ENCODE measurements at places on chromosomes 5 and 9. TPM values are rescaled to one million over a fixed set of nuclear protein-coding genes. Genes with fewer than 3 reads are reported as not detected.

Gene TARS1
- 256 TPM for total RNA-seq

Gene CDH9
- 0.21 TPM for total RNA-seq

Gene PAPPA
- 0.34 TPM for total RNA-seq

Gene ACOT12
- not detected for total RNA-seq

Gene HMMR
- total RNA-seq = 78.5 TPM

Gene AGXT2
- not detected for total RNA-seq

Gene GPR150
- 0.13 TPM for total RNA-seq

Gene PCDHB15
- 8.7 TPM for total RNA-seq

Gene NTNG2
- 3.1 TPM for total RNA-seq

Gene MLLT3
- 10.0 TPM for total RNA-seq

Gene NUP188
- 73.5 TPM for total RNA-seq

Gene HK3
- 0.18 TPM for total RNA-seq

Gene PCDHGA12
- total RNA-seq = 2.1 TPM

Gene OXCT1
- 20.9 TPM for total RNA-seq

Gene TGFBI
- total RNA-seq = 7.8 TPM

Gene CERCAM
- 15.2 TPM for total RNA-seq

GRCh38 chr9:73782166-73782565 is 630.5 kb downstream of the ANXA1 start:
- DNase-seq = no peak

- DNase-seq = no peak
Observed at GRCh38 chr9:110900456-110900855, 137.8 kb downstream of the LPAR1 start.

DNA sequence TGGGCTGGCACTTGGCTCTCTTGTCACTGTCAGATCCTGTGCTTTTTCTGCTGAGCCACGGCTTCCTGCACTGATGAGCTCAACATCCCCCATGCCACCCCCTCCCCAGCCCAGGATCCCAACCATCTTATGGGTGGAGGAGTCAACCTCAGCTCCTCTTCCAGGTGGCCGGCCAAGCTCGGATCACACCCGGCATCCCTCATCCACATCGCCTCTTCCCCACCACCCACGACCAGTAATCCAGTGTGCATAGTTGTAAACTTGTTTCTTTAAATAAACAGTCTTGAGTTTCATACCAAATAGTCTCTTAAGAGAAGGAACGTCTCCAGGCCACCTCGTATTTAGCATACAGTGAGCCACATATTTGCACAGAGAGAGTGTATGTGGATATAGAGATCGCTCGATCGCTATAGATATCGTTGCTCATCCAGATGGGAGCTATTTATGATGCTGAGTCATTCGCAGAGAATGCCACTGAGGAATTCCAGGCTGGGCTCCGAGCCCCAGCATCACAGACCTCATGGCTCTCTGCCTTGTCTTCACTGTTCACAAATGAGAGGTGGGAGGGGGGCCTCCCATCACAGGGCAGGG is 61.8 kb upstream of the CPLX2 start:
- no peak for DNase-seq

GRCh38 chr9:88013035-88013434 is 38.7 kb upstream of the CDK20 start:
- no peak for DNase-seq

- no peak for DNase-seq
Observed at GRCh38 chr5:154258531-154259217, 68.1 kb downstream of the GALNT10 start.

DNA sequence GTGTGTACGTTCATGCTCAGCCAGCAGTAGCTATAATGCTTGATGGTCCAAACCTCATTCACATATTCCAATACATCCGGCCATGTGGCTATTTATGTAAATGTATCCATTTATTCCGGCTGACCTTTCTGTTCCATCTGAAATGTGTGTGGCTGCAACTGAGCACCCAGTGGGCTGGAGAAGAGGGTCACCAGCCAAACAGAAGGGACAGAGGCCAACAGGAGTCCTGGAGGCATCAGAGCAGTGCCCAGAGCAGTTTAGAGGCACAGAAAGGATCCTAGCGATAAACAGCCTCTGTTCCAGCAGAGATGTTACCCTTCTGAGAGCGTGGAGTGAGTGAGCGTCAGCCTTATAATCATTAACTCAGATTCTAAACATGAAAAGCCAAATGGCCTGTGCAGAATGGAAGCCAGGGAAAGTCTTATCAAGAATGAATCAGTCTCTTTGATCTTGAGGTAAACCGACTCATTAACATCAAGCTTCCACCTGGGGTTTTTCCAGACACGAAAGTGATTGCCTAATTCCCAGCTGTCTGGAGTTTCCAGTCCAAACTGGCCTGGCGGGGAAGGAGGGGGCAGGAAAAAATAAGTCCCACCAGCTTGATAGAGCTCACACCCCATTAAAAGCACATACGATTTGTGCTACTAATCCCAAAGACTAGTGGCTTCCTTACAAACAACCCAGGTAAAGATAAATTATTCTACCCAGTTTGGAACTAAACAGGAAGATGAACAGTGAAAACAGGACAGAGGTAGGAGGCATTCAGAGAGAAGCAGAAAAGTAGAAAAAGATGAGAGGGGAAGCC is 55.7 kb downstream of the SUSD1 start:
- no peak for DNase-seq

GRCh38 chr9:114114364-114114763 is 15.3 kb upstream of the KIF12 start:
- no peak for DNase-seq

GRCh38 chr5:67211926-67212325 is 15.3 kb upstream of the CD180 start:
- no peak for DNase-seq

DNA sequence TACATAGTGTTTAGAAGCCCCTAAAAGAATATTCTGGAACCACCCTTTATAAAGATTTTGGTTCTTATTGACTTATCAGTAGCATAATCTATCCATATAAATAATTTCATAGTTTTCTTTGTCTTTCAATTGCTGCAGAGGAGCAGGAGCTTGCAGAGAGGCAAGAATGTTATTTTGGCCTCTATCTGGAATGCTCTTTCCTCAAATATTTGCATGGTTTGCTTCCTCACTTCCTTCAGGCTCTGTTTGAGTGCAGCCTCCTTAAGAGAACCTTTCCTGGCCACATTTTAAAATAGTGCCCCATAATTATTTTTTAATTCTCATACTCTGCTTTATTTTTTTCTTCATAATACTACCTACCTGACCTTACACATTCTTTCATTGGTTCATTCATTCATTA is 1.5 kb downstream of the C5 start:
- no peak for DNase-seq

DNA sequence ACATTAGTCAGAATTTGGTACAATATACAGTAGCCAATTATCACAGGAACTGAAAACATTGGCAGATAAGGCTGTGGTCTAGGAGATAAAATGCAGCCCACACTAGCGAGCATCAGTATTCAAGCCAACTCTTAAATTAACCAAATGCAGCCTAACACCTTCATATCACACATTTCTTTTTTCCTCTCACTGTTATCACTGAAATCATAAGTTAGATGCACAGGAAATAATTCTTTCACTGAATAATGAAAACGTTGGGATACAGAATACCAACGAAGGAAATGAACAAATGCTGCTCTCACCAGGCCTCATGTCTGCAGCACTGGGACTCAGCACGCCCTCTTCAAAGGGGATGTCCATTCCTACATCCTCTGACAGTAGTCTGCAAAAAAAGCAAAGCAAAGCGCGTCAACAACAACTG is 109.1 kb upstream of the PCA3 start:
- DNase-seq = no peak

DNA sequence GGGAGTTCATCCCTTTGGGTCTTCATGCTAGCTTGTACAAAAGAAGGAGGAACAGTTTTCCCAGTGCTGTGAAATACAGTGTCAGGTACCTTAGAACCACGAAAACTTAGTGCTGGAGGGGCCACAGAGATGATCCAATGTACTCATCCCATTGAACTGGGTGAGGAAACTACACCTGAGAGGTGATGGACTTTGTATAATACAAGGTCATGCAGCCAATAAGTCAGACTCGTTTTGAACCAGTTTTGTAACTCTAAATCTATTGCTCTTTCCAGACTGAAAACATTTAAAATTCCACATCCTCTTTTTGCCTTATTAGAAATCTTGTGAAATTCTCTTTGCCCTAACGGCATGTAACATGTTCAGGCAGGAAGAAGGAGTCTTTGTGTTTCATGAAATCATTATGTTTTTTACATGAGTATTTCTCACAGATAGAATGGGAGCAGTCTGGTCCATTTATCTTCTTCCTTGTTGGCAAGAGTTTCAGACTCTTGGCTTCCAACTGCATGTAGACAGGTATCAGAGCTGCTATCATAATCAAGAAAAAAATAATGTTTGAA is 146.8 kb upstream of the FBXL7 start:
- no peak for DNase-seq

GRCh38 chr5:133478199-133478985 is 133.9 kb downstream of the FSTL4 start:
- DNase-seq = no peak

DNA sequence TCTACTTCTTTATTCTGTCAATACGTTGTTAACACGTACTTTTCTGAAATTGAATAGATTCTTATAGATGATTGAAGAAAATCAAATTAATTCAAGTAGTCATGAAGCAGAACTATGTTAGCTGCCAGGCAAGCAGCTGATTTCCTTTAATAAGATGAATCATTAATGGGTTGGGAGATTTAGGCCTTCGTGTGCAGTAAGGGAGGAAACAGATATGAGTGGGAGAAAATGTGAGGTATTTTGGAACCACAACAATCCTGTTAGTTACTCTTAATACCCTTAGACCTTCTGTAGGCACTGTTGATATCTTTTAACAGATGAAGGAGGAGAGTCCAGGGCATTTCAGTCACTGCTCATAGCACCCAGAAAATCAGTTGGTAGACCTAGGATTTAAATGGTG is 121.0 kb downstream of the AOPEP start:
- no peak for DNase-seq

DNA sequence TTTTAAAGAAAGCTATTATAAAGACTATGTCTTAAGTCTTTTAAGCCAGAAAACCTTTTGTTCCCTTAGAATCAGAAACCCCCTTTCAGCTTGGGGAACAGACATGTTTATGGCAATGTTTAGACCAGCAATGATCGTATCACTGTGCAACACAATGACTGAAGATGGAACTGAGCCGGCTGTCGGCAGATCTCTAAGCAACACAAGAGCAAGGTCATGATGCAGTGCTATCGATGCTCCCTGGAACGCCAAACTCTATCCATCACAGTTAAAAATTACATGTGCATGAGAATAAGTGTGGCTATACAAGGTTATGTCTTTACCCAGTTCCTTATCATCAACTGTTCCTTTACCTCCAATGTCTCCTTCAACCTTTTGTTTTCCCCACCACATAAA is 1.8 kb upstream of the RNF44 start:
- DNase-seq = no peak

DNA sequence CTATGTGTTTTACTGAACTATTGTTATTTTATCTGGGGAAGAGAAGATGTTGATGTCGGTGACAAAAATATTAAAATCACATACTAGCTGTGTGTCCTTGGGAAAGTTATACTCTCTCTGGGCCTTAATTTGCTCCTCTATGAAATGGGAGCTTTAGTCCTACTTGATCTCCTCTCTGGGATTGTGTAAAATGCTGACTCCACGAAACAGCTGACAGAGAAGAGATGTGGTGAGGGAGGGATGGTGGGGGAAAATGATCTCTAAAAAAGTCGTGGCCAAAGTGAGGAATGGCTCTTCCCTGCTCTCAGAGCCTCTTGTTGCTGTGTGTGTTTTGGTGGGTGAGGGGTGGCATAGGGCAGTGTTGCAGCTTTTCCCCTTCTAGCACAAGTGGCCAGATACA is 173.7 kb downstream of the MELK start:
- no peak for DNase-seq

DNA sequence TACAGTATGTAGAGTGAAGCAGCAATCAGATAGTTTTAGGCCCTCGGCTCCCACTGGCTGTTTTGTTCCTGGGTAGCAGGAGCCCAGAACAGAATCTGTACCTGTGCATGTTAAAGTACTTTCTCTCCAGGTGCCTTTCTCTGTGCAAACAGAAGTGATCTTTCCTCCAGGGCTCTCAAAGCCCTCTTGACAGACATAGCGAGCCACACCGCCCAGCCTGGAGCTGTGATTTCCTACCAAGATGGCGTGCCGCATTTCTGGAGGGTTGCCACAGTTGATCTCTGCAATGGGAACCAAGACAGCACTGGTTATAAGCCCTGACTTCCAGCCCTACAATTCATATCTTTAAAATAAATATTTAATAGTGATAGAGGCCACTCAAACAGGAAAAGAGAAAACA is 50.9 kb downstream of the SUSD1 start:
- DNase-seq = no peak

DNA sequence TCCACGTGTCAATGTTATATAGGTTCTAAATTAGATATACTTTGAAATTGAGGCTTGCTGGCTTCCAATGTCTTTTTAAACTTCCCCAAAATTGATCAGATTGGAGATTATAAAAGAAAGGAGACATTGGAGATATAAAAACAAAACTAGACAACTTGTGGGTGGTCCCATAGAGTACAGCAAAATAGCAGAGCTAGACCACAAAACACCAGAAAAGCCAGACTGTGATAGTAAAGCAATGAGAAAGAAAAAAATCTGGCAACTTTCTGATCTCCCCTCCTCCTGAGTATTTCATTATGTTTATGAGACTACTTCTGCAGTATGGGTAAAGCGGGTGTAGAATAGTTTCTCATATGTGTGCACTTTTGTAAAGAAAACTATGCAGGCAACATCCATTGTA is 713.8 kb upstream of the MEF2C start:
- no peak for DNase-seq

- DNase-seq = no peak
Observed at GRCh38 chr5:112793201-112793600, 55.5 kb downstream of the APC start.

DNA sequence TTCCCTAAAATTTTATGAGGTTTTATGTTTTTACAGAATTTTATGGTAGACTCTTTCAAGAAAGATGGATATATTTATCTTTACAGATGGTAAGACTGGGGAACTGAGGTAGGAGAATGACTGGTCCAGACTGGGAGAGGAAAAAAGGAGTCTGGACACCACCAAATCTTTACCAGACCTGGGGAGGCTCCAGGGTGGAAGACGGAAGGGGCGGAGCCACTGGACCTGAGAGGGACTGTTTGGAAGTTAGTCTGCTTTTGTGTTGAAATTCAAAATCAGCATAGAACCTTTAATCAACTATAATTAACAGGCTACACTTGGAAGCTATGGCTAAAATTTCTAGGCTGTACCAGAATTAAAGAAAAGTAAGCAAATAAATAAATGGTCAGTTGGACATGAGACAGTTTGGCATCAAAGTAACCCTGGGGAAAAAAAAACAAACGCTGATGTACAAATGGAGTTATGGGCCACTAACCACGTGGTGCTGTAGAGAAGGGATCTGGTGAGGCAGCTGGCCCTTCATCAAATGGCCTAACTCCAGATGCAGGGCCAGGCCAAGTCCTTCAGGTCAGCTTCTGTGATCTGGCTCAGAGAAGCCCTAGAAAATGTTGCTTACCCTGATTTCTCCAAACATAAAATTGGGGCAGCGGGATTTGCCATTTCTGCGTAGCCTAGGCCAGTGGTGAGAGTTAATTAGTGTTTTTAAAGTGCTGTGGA is 155.1 kb downstream of the ARSB start:
- DNase-seq = no peak
